Pons (tissue), 1 donor: ENCODE measurements at places on chromosomes 16 and 17.

GRCh38 chr16:69691980-69692911 is 34.1 kb downstream of the NQO1 start:
- peak; percentile 56 for DNase-seq

GRCh38 chr17:74971842-74972106 is 785 bp downstream of the HID1 start:
- DNase-seq: no peak

DNA sequence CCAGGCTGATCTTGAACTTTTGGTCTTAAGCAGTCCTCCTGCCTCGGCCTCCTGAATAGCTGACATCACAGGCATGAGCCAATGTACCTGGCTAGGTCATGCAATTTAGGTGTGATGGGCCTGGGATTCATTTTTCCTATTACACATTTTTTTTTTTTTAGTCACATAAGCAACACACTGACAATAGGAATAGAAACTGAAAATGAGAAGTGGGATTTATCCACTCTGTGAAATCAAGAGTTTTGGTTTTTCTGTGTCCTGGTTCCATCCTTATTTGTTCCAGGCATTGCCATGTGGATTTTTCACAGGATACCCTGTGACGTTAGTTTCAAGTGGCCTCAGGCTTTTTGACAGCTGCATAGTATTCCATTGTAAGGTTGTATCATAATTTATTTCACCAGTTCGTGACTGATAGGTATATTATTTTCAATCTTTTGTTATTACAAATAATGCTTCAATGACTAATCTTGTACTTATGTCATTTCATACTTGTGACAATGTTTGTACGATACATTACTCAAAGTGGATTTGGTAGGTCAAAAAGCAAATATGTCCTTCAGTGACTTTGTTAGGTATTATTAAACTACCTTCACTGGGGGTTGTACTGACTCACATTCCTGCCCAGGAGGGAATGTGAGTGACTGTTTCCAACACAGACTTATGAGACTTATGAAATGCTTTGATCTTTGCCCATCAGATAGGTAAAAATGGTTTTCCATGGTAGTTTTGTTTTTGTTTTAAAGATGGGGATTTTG is 10.6 kb downstream of the ADCY7 start:
- no peak for DNase-seq

GRCh38 chr17:82788206-82789001 is 36.5 kb downstream of the TBCD start:
- DNase-seq: no peak
